B cell (primary cell): ENCODE measurements at places on chromosomes 6 and 20. TPM values are rescaled to one million over a fixed set of nuclear protein-coding genes. Genes with fewer than 3 reads are reported as not detected.
A peak's percentile ranks its signal among the peaks of the same experiment; 100 is the strongest.

Gene TGM2
- 58.8 and 60.8 TPM in 2 replicates for total RNA-seq

Gene SSTR4
- total RNA-seq = not detected in 2 replicates

Gene BTN1A1
- 0.53 and 0.74 TPM in 2 replicates for total RNA-seq

Gene COL19A1
- 56.9 and 61.4 TPM in 2 replicates for total RNA-seq

Gene FLRT3
- total RNA-seq = 0.17 TPM in 1 of 2 replicates, not detected in the other

Gene DYNLT2
- total RNA-seq = 6.9 and 7.2 TPM in 2 replicates

DNA sequence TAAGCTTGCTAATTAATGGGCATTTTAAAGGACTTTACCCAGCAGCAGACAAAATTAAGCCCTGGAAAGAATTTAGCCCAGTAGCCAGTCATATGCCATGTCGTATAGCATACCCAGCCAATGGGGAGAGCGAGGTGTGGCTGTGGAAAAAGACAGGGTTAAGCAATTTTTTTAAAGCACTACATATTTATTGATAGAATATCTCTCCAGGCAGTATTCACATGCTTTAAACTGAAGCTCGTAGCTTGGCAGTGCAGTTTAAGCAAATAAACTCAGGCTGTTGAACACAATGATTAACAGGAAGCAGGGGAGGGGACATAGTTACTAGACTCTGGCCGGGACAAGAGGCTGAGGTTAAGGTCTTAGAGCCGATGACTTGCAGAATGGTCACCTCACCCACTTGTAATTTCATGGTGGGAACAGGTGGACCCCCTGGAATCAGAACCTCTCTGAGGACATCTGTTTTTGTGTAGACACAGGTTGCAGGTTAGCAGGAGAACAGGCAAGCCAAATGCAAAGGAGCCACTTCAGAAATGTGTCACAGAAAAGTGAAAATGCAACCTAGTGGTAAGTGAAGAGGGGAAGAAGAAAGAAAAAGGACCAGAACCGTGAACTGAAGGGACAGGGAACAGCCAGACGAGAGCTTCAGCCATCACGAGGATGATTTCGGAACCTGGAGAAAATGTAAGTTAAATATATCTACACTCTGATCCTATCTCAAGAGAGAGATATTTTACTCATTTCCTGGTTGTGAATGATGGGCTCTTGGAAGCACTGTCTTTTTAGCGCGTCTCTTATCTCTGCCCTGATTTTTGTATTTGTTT lies 7.2 kb downstream of the GCNT2 start:
- H3K4me3 ChIP-seq = peak overlapping the region; percentile 73
- peaks cover 36% of the 10 kb centered on the region for H3K4me1 ChIP-seq
- no peaks in the 10 kb centered on the region for H3K27me3 ChIP-seq
- peak; percentile 67 for DNase-seq
- peak overlapping the region; percentile 83 for H3K27ac ChIP-seq

DNA sequence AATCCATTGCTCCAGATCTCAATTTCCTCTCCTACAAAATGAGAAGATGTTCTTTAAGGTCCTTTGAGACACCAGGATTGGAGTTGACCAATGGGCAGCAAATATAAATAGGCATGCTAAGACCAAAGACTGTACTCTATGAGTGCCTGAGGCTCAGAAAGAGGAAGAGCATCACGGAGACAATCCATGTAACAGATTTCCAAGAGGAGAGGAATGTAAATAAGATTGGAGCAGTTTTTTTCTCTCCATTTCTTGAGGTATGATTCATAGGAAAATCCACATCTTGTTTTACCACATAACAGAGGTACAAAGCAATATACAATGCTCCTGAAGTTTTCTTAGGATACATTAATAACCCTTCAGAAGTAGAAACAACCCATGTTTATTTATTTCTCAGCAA lies 109.8 kb downstream of the UBE3D start:
- no peak overlapping the region for H3K27ac ChIP-seq
- no peak overlapping the region for H3K4me3 ChIP-seq
- H3K4me1 ChIP-seq = peaks cover 7% of the 10 kb centered on the region
- no peaks in the 10 kb centered on the region for H3K27me3 ChIP-seq
- no peak for DNase-seq

DNA sequence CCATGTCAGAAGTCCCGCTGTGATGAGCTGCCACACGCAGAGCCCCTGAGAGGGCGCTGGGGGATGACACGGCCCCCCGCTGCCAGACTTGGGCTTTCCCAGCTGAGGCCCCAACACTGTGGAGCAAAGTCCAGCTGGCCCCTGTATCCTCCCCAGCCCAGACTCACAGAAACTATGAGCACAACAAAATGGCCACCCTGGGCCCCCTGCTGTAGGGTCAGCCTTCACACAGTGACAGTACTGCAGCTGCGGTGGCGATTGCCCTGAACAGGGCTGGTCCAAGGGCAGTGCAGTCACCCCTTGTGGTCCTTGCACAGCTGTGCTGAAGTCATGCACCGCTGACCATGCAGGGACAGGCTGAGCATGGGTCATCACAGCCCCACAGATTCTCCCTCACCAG lies 78.2 kb upstream of the CST7 start:
- H3K36me3 ChIP-seq = no peaks in the 10 kb centered on the region
- no peak overlapping the region for H3K4me3 ChIP-seq
- H3K27ac ChIP-seq = no peak overlapping the region
- no peaks in the 10 kb centered on the region for H3K27me3 ChIP-seq
- DNase-seq = no peak

DNA sequence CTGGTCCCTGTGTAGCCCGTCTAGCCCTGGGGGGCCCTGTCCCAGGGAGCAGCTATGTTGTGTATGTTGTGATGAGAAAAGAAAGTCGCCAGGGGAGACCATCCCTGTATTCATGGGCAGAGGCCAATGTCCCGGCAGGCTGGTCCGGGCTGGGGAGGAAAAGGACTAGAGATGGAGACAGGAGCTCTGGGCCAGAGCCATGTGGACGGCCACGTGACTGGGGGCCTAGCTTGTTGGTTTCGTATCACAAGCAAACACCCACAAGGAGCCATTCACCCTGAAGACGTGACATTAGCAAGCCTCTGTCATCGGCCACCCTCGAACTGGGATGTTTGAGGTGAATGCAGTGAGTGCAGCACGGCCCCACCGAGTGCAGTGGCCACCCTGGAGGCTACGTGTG lies 2.9 kb upstream of the HRH3 start:
- peaks cover 74% of the 10 kb centered on the region for H3K27me3 ChIP-seq
- H3K4me3 ChIP-seq = no peak overlapping the region
- no peaks in the 10 kb centered on the region for H3K36me3 ChIP-seq
- H3K27ac ChIP-seq = no peak overlapping the region

GRCh38 chr20:50286174-50286511 lies 95.5 kb downstream of the CEBPB start:
- H3K36me3 ChIP-seq = no peaks in the 10 kb centered on the region
- H3K27ac ChIP-seq = peak overlapping the region; percentile 32
- peaks cover 9% of the 10 kb centered on the region for H3K27me3 ChIP-seq
- DNase-seq = no peak
- peak overlapping the region; percentile 20 for H3K4me3 ChIP-seq
- H3K4me1 ChIP-seq = peaks cover 23% of the 10 kb centered on the region

DNA sequence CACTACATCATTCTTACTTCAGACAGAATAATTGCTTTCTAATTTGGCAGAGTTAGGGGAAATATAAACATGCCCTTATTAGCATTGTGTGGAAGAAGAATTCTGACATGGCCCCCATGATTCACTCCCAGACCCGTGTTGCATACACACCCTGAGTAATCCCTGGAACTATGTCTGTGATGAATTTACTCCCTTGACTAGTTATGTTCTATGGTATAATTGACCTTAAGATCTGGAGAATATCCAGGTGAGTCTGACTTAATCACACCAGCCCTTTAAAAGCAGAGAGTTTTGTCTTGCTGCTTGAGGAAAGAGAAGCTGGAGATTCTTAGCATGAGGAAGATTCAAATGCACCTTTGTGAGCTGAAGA lies 262.9 kb downstream of the SOX4 start:
- no peaks in the 10 kb centered on the region for H3K36me3 ChIP-seq
- H3K27ac ChIP-seq = no peak overlapping the region
- no peak for DNase-seq
- H3K4me3 ChIP-seq = no peak overlapping the region

- no peak overlapping the region for H3K27ac ChIP-seq
- peaks cover 30% of the 10 kb centered on the region for H3K4me1 ChIP-seq
- H3K36me3 ChIP-seq = no peaks in the 10 kb centered on the region
- no peak overlapping the region for H3K4me3 ChIP-seq
Measured at GRCh38 chr6:31775184-31775583, 1.9 kb downstream of the VWA7 start.

DNA sequence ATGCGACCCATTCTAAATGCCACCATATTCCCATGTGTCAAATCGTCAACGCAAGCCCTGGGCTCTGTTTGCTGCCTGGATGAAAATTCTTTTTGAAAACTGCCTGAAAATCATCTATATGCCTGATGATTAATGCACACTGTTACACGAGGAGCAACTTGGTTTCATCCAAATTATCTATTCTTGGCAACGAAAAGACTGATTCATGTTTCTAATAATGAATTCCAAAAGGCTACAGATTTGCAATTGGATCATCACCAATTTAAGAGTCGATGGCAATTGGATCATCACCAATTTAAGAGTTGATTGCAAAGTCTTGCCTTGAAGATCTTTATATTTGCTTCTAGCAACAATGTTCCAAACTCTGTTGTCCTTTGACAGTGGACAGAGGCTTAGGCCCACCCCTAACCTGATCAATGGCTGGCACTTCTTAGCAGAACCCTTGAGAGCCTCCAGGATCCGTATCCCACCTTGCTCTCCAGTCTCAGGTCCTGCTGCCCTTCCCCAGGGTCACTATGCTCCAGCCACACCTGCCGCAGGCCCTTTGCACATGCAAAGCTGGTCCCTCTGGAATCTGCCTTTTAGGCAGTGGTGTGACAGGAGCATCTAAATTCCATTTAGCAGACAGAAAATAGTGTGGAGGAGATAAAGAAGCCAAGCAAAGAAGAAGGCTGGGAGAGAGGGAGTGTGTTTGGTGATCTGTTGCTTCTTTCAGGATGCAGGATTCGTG lies 460.9 kb upstream of the SULF2 start:
- H3K36me3 ChIP-seq = no peaks in the 10 kb centered on the region
- H3K27ac ChIP-seq = no peak overlapping the region
- no peak for DNase-seq
- no peak overlapping the region for H3K4me3 ChIP-seq

DNA sequence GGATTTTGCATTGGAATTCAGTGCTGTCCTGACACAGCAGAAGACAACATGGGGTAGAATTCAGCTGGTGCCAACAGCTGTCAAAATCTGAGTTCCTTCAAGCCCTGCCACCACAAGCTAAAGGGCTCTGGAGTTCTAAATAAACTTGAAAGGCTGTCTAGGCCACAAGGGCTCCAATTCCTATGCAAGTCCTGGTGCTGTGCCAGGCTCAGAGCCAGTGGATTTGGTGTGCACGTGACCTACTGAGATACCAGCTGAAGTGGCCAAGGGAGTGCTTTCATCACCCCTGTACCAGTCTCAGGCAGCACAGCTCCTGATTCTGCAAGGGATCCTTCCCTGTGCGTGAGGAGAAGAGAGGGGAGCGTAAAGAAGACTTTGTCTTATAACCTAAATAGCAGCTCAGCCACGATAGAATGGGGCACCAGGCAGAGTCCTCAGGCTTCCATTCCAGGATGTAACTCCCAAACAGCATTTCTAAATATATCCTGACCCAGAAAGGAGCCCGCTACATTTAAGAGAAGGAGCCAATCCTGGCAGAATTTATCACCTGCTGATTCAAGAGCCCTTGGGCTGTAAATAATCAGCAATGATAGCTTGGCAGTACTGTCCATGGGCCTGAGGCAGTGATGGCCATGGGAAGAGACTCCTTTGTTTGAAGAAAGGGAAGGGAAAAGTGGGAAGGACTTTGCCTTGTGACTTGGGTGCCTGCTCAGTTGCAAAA lies 881.2 kb upstream of the EPHA7 start:
- no peak overlapping the region for H3K27ac ChIP-seq
- no peak overlapping the region for H3K4me3 ChIP-seq
- H3K36me3 ChIP-seq = no peaks in the 10 kb centered on the region
- no peaks in the 10 kb centered on the region for H3K4me1 ChIP-seq

- no peak for DNase-seq
- no peaks in the 10 kb centered on the region for H3K27me3 ChIP-seq
- no peaks in the 10 kb centered on the region for H3K36me3 ChIP-seq
- H3K4me1 ChIP-seq = no peaks in the 10 kb centered on the region
- H3K4me3 ChIP-seq = no peak overlapping the region
- H3K27ac ChIP-seq = no peak overlapping the region
Measured at GRCh38 chr20:61628901-61629601, 377.0 kb downstream of the CDH4 start.

- H3K4me1 ChIP-seq = no peaks in the 10 kb centered on the region
- no peak overlapping the region for H3K27ac ChIP-seq
- no peak for DNase-seq
- H3K36me3 ChIP-seq = no peaks in the 10 kb centered on the region
- H3K27me3 ChIP-seq = peaks cover 6% of the 10 kb centered on the region
- no peak overlapping the region for H3K4me3 ChIP-seq
Measured at GRCh38 chr6:99879431-99879830, 114.6 kb downstream of the MCHR2 start.

DNA sequence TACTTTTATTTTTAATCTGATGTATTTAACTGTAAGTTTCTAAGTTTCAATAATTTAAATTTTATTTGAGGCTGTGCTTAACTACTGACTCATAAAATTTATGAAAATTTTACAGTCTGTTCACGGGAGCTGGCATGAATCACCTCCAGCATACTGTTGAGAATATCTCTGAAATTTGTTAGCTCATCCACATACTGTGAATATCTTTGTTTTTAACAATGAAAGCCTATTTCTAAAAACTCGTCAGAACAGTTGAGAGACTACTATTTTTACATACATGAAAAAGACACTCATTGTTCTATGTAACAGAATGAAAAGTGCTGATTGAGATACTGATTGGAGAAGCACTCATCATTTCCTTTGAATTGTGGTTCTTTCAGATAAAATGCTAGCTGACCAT lies 749.3 kb downstream of the TENT5A start:
- no peak overlapping the region for H3K4me3 ChIP-seq
- no peak overlapping the region for H3K27ac ChIP-seq
- H3K27me3 ChIP-seq = no peaks in the 10 kb centered on the region

- no peak overlapping the region for H3K4me3 ChIP-seq
- H3K27me3 ChIP-seq = peaks cover 6% of the 10 kb centered on the region
- no peaks in the 10 kb centered on the region for H3K36me3 ChIP-seq
- no peak for DNase-seq
Measured at GRCh38 chr6:30768634-30769087, 24.3 kb upstream of the IER3 start.

- no peaks in the 10 kb centered on the region for H3K27me3 ChIP-seq
- H3K4me1 ChIP-seq = no peaks in the 10 kb centered on the region
- no peak overlapping the region for H3K27ac ChIP-seq
- H3K4me3 ChIP-seq = no peak overlapping the region
- DNase-seq = no peak
- H3K36me3 ChIP-seq = no peaks in the 10 kb centered on the region
Measured at GRCh38 chr6:55320696-55321086, 6.6 kb upstream of the GFRAL start.
